D341Med (cell line): ENCODE measurements at places on chromosomes 2 and 18.

DNA sequence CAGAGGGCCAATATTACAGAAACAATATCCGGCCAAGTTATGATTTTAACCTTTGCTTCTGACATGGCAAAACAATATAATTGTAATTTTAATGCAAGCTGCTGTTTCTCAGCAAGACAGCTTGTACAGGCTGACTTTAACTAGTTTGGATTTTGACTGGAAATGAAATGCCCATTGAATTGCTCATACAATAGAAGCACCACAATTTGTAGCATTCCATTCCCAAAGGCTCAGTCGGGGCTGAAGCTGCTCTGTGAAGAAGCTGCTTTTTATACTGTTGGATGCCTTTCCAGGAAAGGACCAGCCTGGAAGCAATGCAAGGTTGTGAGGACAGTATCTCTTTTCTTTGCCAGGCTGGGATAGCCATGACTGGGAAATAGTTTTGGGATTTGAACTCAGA is 677.0 kb upstream of the FANCL start:
- DNase-seq = no peak

DNA sequence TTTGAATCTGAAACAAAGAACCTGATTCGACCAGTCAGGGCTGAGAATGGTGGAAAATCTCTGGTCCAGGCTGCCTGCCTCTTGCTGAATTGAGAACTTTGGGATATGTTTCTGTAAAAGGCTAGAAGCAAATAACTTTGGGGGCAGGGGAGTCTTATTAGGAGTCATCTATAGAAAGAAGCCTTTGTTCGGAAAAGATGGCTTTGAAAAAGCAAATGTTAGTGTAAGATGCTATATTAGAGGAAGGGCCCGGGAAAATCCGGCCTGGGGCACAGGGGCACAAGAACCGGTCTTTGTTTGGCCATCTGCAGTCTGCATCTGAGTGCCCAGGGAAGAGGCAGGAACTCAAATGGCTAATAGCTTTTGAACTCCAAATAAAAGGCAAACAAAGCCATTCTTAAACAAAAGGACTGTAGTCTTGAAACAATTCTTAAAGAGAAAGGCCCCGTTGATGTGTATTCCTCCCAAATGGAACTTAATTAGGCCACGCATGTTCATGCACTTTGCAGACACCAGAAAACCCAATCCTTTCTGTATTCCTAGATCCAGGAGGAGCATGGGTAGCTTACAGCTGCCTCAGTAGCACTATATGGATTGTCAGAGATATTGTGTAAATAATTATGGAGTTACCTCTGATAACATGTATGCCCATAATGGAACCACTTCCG is 180.0 kb upstream of the ARL4C start:
- no peak for DNase-seq

DNA sequence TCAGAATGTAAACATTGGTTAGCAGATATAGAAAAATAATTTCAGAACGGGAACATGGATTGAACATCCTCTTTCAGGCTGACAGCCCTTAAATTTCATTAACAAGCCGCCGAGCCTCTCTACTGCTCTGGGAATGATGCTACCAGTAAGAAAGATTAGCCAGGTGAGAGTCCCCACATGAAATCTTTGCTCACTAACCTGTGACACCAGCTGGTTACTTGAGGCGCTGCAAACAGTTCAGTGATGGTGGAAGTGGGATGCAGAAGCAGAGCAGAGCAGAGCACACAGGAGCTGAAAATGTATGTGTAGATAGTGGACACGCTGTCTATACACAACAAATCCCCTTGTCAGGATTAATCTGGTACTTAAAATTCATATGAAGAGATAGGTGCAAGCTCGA is 721.1 kb downstream of the DPP10 start:
- no peak for DNase-seq

DNA sequence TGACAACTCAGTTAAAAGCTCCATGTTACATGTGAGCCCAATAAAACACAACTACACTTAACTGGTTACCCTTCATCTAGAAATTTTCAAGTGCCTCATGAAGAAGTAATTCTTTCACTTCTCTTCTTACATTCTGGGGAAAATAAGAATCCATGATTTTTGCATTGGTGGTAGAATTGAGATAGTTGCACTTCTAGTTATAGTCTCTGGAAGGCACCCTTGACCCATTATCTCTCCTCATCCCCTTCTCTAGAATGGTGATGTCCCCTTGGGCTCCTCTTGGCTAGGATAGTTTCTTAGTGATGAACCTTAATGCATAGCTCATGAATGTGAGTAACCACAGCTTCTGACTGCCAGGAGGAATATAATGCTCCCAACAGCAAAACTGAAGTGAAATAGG is 3.6 kb downstream of the LGALSL start:
- no peak for DNase-seq

GRCh38 chr2:62920070-62920469 is 130.6 kb upstream of the OTX1 start:
- DNase-seq = no peak

- no peak for DNase-seq
Observed at GRCh38 chr2:221109552-221109951, 462.6 kb downstream of the EPHA4 start.

DNA sequence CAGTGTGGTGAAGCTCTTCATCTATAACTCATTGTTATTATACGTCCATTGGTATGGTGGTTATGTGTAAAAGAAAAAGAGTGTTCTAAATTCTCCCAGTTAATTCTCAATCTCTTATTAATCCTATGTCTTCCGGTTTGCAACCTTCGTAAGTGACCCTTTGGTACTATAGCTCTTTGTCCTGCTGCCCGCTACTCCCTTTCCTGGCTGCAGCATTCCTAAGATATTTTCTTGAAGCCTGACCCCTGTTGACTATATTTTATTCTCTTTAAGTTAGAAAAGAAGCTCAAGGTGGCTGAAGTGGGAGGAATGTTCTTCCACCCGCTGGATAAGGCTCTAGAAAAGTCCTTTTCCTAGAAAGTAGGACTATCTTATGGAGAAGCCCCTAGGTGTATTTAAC is 684.8 kb downstream of the SOCS6 start:
- no peak for DNase-seq

DNA sequence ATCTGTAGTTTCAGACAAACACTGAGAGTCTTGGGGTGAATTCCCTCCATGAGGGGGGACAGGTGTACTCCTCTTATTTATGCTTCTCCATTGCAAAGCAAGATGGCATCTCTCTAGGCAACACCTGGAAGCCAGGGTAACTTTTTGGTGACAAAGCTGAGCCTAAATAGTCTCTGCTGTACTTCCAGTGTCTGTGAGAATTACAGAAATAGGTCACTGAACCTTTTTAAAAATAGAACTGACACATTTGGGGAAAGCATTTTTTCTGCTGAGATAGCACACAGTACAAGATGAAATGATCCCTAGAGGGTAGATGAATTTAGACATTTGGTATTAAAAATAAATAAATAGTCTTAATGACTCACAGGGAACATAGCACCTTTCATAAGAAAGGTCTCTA is 71.7 kb upstream of the SP3 start:
- no peak for DNase-seq

DNA sequence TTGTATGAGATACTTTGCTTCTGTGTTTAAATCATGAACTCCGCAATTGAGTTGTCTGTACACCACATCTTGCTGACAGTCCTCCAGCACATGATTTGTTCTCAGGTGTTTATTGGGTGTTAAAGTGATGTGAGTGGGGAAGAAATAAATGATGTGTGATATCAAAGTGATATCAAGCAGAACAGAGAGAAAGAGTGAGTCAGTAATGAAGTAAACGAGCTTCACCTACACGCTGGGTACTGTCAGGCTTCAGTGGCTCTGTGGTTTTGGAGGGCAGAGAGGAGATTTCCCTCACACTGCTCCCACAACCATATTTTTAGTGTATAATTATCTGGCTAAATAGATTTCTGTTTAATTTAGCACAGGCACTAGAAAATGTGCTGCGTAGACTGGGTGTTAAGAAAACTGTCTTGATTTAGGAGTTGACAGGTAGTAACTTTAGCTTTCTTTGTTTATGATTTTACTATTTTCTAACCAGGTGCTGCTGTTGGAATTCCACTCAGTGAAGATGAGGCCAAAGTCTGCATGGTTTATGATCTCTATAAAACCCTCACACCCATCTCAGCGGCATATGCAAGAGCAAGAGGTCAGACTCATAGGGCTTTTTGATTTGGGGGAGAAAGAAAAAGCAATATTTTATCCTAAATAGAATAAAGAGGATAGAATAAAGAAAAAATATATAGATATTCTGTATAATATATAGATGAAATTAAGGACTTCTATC is 21.2 kb downstream of the ATIC start:
- no peak for DNase-seq

DNA sequence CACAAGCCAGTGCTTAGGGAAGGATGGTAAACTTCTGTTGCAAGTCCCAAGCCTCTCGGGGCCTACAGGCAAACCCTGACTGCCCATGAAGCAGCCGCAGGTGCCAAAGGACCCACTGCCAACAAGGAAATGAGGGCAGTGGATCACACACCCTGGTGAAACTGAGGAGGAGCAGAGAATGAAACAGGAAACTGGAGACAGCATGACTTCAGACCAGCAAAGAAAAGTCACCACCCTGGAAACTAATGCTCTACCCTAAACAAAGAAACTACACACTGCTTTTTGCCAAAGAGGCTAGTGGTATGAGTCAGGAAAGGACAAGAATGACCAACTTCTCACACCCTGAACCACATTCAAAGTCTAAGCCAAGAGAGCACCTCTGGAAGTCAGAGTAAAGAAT is 97.2 kb downstream of the MYO5B start:
- DNase-seq = no peak

GRCh38 chr2:1502891-1503304 is 89.6 kb downstream of the TPO start:
- no peak for DNase-seq

DNA sequence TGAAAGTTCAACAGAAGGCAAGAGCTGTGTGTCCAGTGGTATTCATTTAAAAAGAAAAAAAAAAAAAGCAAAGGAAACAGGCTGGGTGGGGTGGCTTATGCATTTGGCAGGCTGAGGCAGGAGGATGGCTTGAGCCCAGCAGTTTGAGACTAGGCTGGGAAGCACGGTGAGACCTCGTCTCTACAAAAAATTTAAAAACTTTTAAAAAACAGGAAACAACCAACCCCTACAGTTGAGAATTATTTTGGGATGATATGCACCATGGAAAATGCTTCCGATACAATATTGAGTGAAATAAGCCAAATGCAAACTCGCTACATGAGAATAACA is 31.2 kb downstream of the PTPN18 start:
- DNase-seq = no peak

DNA sequence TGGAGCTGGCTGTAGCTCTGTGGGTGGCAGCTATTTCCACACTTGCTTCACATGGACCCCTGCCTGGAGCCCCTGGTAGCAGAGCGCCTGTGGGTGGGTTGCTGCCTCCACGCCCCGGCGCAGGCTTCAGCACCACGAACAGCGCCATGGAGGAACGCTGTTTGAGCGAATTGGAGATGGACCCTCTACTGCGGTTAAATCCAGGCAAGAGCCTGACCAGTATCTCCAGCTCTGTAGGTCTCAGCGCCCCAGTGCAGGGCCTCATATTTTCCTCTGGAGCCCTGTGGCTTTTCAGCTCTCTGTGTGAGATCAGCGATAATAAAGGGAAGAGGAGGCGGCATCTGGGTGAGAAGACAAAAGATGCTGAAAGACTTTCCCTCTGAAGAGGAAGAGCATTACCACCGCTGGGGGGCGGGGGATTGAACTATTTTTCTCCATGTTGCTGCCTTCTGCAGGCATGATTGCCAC is 12.0 kb downstream of the ONECUT2 start:
- DNase-seq = no peak

- DNase-seq = no peak
Observed at GRCh38 chr2:142876423-142876822, 1.0 kb upstream of the KYNU start.

- DNase-seq = no peak
Observed at GRCh38 chr18:21115519-21116411, 4.2 kb upstream of the ROCK1 start.

GRCh38 chr18:48136051-48136826 is 205.8 kb upstream of the SMAD2 start:
- DNase-seq = peak; percentile 65

DNA sequence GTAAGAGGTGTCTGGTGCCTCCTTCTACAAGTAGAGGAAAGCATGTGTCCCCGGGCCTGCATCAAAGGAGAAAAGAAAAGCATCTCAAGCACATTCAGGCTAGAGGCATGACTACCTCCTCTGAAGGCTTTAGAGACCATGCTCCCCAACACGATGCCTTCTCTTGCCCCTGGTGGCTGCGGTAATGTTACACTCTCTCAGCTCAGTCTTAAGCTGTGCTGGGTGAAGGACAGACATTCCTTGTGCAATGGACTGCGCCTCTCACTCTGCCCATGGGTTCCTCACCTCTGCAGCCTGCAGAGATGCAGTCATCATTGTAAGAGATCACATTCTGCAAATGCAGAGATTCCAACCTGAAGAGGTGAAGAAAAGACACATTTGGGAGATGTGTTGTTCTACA is 148.2 kb upstream of the HNRNPA3 start:
- DNase-seq = no peak

GRCh38 chr18:56804395-56804794 is 153.2 kb downstream of the WDR7 start:
- DNase-seq = no peak

GRCh38 chr2:28653892-28654662 is 97.6 kb upstream of the PPP1CB start:
- no peak for DNase-seq

GRCh38 chr18:79448621-79449020 is 52.9 kb downstream of the NFATC1 start:
- no peak for DNase-seq

GRCh38 chr2:19859565-19859964 is 42.2 kb downstream of the TTC32 start:
- no peak for DNase-seq

GRCh38 chr18:48356151-48356745 is 52.9 kb downstream of the ZBTB7C start:
- DNase-seq = no peak

DNA sequence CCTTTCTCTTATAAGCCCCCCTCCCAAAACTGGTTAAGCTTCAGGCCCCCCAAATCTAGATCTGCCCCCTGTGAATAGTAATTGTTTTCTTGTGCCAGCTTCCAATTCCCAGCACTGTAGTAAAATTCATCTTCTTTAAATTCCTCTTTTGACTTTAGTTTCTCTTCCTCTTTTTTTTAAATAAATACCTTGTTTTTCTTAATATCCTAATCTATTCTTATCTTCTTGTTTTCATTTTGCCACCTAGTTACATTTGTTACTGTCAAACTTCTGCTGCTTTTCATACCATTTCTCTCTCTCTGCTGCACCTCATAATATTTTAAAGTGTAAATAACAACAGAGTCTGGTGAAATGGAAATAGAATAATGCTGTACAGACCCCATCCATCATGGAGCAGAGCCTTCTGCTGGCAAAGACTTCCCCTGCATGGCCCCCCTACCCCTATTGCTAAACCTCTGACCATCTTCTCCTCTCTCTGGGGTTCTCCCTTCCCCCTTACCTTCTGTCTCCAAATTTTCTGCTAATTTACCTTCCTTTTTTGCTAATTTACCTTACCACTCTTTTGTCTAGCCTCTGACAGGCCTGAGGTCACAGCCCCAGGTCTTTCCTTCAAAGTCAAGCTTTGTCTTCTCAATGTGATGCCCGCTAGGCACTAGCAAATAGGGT is 94.9 kb upstream of the PAPOLG start:
- DNase-seq = no peak
